ENCODE measurements at places on chromosomes 11 and 22.

DNA sequence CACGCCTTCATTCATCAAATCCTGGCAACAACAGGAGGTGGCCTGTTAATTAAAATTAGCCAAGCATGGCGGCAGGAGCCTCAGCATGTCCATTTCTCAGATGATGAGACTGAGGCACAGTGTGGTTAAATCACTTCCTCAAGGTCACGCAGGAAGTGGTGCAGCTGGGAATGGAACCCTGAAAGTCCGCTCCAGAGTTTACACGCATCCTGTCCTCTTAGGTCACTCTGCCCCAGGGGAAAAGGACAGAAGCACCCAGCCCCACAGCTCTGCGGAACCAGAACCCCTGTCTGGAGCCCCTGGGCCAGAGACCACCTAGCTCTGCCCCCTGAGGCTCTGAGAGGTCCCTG, 19.6 kb downstream of the RPL3 start:
- no peak for DNase-seq

GRCh38 chr22:28426346-28427132, 253.1 kb downstream of the TTC28 start:
- no peak for DNase-seq

GRCh38 chr22:30116362-30117117, 36.3 kb downstream of the HORMAD2 start:
- no peak for DNase-seq

GRCh38 chr22:49422701-49423100, 405.0 kb downstream of the BRD1 start:
- DNase-seq = no peak

GRCh38 chr11:33936725-33937604, 45.1 kb upstream of the LMO2 start:
- DNase-seq = no peak

DNA sequence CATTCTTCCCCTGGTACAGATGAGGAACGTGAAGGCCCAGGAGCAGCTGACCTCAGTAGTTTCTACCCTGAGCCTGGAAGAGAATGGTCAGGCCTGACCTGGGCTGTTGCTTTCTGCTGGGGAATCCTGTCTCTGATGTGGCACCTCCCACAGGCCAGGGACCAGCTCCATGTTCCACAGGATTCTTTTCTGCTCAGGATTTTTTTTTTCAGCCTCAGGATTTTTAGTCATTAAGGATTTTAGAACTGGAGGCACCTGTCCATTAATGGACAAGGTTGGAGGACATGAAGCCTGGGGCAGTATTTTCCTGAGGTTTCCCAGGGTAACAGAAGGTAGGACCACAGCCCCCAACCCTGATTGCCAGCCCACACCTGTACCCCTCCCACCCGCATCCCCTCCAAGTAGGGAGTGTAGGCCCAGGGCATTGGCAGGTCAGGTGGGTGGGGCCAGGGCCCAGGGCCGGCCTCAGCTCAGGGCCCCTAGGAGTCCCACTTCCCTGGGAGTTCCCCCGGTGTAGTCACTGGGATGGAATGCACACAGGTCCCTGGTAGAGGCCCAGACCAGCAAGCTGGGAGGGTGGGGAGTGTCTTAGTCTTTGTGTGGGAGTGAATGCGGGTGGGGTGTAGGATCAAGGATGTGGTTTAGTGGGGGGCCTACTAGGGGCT, 16.1 kb downstream of the BIK start:
- no peak for DNase-seq

GRCh38 chr22:35893698-35894097, 134.9 kb downstream of the RBFOX2 start:
- DNase-seq = no peak

DNA sequence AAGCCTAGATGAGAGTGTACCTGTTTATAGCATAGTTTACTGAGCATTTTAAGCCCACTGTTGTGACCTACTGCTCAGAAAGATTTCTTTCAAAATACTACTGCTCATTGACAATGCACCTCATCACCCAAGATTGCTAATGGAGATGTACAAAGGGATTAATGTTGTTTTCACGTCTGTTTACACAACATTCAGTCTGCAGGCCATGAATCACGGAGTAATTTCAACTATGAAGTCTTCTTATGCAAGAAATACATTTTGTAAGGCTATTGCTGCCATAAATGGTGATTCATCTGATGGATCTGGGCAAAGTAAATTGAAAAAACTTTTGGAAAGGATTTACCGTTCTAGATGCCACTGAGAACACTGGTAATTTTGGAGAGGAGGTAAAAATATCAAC, 112.9 kb downstream of the KIF18A start:
- DNase-seq = no peak

GRCh38 chr11:109698237-109698636, 276.2 kb downstream of the C11orf87 start:
- DNase-seq = no peak

GRCh38 chr11:9251311-9251710, 13.8 kb downstream of the DENND5A start:
- DNase-seq = no peak

GRCh38 chr11:6850526-6850925, 5.0 kb downstream of the OR10A5 start:
- no peak for DNase-seq

GRCh38 chr11:31160504-31161422, 208.8 kb downstream of the DCDC1 start:
- DNase-seq = peak; percentile 6

DNA sequence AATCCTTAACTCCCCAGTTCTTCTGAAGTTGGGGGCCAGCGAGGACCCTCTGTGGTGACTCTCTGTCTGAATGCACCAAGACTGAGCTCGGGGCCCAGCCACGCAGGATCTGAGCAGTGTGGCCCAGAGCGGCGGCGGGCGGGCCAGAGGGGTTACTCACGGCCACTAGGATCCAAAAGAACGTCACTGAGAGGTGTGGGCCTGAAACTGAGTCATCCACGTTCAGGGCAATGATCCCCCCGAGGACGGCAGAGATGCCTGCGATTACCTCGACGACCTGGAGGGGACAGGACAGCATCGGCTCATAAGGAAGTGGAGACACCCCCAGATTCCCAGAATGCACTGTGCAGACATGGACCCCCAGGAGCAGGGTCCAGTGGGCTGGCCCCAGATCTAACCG, 11.2 kb downstream of the MLC1 start:
- DNase-seq = no peak

DNA sequence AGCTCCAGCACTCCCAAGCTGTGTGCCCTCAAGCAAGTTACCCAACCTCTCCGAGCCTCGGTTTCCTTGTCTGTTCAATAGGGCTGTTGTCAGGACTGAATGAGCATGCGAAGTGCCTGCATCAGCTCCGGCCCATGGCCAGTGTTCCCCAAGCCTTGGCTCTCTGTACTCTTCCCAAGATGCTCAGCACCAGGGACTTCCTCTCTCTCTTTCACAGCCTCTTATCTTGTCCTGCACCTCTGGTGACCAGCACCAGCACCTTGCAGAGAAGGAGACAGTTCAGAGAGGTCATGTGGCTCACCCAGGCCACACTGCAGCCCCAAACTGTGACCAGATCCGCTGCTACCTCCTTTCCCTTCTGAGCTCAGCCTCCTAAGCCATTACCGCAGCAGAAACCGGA, 120.3 kb upstream of the ANO1 start:
- no peak for DNase-seq

DNA sequence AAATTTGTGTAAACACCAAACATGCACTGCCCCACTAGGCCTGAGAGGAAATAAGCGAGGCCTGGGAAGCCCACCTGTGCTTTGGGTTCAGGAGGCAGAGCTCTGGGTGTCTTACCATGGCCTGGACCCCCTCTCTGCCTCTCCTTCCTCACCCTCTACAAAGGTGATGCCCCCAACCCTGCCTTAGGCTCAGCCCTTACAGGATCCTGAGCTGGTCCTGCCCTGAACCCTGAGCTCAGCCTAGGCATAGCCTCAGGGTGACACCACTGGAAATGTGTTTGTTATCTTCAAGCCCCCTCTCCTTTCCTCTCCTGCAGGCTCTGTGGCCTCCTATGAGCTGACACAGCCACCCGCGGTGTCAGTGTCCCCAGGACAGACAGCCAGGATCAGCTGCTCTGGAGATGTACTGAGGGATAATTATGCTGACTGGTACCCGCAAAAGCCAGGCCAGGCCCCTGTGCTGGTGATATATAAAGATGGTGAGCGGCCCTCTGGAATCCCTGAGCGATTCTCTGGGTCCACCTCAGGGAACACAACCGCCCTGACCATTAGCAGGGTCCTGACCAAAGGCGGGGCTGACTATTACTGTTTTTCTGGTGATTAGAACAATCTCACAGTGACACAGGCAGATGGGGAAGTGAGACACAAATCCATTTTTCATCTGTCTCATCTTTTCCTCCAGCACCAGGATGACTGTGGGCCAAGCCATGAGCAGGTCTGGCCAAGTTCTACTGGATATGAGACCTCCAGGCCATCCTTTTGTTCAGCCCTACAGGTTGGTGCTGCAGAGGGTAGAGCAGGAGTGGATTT, 117.8 kb downstream of the GGTLC2 start:
- no peak for DNase-seq

DNA sequence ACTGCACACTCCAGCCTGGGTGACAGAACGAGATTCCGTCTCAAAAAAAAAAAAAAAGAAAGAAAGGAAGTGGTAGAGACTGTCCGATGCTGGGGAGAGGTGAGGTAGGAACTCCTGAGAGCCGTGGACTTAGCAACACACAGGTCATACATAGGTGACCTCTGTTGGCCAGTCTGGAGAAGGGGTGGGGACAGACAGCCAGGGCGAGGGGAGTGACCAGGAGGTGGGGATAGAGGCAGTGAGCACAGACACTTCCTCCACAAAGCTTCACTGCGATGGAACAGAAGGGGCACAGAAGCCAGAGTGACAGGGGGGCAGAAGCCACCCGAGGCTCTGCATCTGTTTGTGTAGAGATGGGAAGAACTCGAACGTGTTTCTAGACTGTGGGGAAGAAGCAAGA, 47.1 kb downstream of the MYH9 start:
- DNase-seq = no peak

DNA sequence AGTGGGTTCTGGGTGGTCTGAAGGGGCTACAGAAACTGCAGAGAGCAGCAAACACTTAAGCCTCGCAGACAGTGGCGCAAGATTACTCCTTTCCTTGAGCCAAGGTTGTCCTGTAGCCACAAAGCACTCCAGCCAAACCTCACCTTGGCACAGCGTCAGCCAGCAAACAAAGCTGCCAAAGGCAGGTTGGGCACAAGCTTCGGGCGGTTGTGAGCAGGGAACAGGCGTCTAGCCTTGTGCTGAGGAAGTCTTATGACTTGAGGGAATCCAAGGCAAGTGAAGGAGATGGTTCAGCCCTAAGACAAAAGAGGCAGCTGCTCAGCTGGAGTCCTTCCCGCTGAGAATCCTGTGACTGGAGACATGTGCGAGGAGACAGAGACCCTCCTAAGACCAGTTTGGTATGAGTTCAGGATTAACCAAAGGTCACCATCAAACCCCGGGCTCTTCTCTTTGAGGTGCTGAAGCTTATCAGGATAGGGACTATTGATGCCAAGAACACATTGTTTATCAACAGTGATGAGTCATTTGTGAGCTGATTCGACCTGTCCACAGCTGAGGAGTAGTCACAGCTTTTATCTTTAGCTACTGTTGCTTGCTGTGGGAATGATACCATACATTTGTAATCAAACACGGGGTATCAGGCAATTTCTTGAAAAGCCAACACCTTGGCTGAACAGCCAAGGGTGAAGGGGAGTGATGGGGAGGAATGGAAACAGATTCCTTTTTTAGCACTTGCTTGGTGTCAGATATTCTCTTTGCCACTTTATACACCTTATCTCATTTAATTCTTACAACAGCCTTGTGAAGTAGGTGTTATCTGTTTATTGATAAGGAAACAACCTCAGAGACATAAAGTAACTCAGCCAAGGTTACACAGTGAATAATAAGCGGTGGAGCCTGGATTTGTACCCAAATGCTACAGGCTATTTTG, 4.6 kb downstream of the ADM start:
- no peak for DNase-seq
